ENCODE measurements at places on chromosomes 6 and 20.

GRCh38 chr6:37679539-37680476 is 17.9 kb downstream of the MDGA1 start:
- no peak for DNase-seq
- peak overlapping the region; percentile 24 for H3K4me3 ChIP-seq
- H3K27ac ChIP-seq = peak overlapping the region; percentile 61
- no peaks in the 10 kb centered on the region for H3K27me3 ChIP-seq
- peaks cover 3% of the 10 kb centered on the region for H3K4me1 ChIP-seq
- no peaks in the 10 kb centered on the region for H3K36me3 ChIP-seq

GRCh38 chr6:100105138-100105537 is 111.1 kb upstream of the MCHR2 start:
- H3K4me3 ChIP-seq = no peak overlapping the region
- no peaks in the 10 kb centered on the region for H3K36me3 ChIP-seq
- no peaks in the 10 kb centered on the region for H3K27me3 ChIP-seq
- H3K4me1 ChIP-seq = no peaks in the 10 kb centered on the region
- no peak overlapping the region for H3K27ac ChIP-seq

DNA sequence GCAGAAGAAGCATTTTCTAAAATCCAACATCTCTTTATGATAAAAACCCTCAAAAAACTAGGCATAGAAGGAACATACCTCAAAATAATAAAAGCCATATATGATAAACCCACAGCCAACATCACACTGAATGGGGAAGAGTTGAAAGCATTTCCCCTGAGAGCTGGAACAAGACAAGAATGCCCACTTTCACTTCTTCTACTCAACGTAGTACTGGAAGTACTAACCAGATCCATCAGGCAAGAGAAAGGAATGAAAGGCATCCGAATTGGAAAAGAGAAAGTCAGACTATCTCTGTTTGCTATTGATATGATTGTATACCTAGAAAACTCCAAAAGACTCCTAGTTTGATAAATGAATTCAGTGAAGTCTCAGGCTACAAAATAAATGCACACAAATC is 7.9 kb upstream of the CDK19 start:
- DNase-seq = no peak
- no peaks in the 10 kb centered on the region for H3K36me3 ChIP-seq
- no peak overlapping the region for H3K27ac ChIP-seq
- H3K4me1 ChIP-seq = peaks cover 11% of the 10 kb centered on the region
- no peaks in the 10 kb centered on the region for H3K27me3 ChIP-seq

GRCh38 chr6:170291271-170292110 is 613 bp upstream of the DLL1 start:
- no peak for DNase-seq
- H3K27me3 ChIP-seq = peaks cover 10% of the 10 kb centered on the region
- H3K27ac ChIP-seq = no peak overlapping the region
- H3K4me3 ChIP-seq = peak overlapping the region; percentile 88

- H3K36me3 ChIP-seq = peaks cover 4% of the 10 kb centered on the region
- DNase-seq = no peak
- no peak overlapping the region for H3K27ac ChIP-seq
- no peak overlapping the region for H3K4me3 ChIP-seq
- H3K4me1 ChIP-seq = peaks cover 16% of the 10 kb centered on the region
These were observed 1.9 kb downstream of the PRELID3B start for GRCh38 chr20:59040667-59041066.

DNA sequence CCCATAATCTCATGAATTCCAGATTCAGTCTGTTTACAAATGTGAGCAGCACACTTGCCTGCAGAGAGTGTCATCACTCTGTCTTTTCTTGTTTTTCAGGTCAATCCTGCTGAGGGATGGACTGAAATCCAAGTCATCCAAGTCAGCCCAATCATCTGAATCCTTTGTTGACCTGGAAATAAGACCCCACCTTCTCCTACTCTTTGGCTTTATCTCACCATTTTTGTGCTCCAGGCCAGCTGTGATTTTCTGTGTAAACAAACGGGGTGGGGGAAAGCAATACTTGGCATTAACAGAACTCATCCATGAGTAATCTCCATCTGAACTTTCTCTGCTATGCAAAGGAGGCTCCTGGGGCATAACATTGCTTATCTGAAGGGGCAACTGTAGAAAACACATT is 16.9 kb upstream of the GSTA4 start:
- H3K27ac ChIP-seq = no peak overlapping the region
- DNase-seq = no peak
- H3K27me3 ChIP-seq = no peaks in the 10 kb centered on the region
- H3K36me3 ChIP-seq = peaks cover 31% of the 10 kb centered on the region
- H3K4me1 ChIP-seq = peaks cover 11% of the 10 kb centered on the region

DNA sequence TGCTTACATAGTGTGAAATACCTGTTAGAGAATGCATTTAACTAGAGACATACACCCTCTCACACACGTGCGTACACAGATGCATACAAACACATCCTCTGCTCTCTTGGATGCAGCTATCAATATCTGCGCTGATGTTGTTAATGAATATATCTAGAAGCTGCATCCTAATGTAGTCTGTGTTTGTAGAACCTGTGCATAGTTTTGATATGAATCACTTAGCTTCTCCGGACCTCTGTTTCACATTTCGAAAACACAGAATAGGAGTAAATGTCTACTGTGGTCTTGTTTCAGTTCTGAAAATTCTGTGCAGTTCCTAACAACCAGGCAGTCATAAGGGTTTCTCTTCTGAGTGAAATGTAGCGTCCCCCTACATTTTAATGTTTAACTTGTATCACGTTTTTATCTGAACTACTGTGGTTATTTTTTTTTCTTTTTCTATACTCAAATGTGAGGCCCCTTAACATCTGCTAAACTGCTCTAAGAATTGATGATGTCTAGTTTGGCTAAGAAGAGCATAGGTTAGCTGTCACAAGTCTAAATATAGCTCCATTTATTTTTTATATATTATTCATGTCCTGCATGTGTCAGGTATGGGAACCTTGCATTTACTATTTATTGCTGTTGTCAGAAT is 254.5 kb downstream of the TMEM242 start:
- no peak overlapping the region for H3K4me3 ChIP-seq
- no peak for DNase-seq
- no peaks in the 10 kb centered on the region for H3K27me3 ChIP-seq
- no peaks in the 10 kb centered on the region for H3K36me3 ChIP-seq
- no peak overlapping the region for H3K27ac ChIP-seq

DNA sequence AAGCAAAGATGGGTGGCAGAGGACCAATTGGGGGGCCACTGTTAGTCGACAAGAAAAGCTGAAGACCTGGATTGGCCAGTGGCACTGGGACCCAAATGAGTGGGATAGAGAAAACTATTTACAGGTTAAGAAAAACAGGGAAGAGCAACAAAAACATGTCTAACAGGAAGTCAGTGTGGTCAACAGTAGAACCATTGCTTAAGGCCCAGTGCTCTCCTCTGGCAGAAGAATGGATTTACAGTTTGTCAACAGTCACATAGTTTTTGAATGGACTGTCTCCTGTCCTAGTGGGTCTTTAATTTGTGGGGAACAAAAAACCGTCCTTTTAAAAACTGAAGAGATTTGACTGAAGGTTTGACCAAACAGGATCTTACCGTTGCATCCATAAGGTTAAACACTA is 12.1 kb upstream of the WTAP start:
- H3K27ac ChIP-seq = no peak overlapping the region
- H3K36me3 ChIP-seq = no peaks in the 10 kb centered on the region
- H3K4me3 ChIP-seq = no peak overlapping the region
- H3K27me3 ChIP-seq = no peaks in the 10 kb centered on the region
- DNase-seq = no peak
- H3K4me1 ChIP-seq = peaks cover 38% of the 10 kb centered on the region

DNA sequence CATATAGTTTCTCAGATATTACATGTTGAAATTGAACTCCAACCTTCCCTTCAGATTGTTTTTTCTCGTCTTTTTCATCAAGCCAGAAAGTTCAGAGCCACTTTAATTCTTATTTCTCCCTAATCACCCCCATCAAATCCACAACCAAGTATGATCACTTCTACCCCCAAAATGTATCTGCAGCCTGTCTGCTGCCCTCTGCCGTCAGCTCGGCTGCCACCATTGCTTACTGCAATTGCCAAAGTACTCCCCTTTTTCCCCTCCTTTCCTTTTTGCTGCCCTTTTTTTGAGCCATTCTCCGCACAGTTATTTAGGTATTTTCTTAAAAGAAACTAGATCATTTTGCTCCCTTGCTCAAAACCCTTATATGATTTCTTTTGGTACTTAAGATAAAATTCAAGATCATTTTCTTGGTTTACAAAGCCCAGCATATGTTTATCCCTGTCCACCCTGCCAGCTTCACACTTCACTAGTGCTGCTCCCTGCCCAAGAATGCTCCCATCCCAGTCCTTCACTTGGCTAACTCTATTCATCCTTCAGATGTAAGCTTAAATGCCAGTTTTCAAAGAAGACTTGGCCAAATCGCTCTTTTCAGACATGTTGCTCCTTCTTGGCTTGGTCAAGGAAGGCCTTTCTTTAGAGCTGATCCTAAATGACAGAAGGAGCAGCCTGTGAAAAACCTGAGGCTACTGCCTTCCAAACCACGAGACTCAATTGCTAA is 63.7 kb downstream of the SH3BGRL2 start:
- H3K4me1 ChIP-seq = no peaks in the 10 kb centered on the region
- DNase-seq = no peak
- H3K27me3 ChIP-seq = no peaks in the 10 kb centered on the region
- no peaks in the 10 kb centered on the region for H3K36me3 ChIP-seq

- no peaks in the 10 kb centered on the region for H3K27me3 ChIP-seq
- no peak overlapping the region for H3K4me3 ChIP-seq
- no peak for DNase-seq
- H3K4me1 ChIP-seq = no peaks in the 10 kb centered on the region
- H3K27ac ChIP-seq = no peak overlapping the region
These were observed 37.7 kb downstream of the ZFP64 start for GRCh38 chr20:52153896-52154295.

DNA sequence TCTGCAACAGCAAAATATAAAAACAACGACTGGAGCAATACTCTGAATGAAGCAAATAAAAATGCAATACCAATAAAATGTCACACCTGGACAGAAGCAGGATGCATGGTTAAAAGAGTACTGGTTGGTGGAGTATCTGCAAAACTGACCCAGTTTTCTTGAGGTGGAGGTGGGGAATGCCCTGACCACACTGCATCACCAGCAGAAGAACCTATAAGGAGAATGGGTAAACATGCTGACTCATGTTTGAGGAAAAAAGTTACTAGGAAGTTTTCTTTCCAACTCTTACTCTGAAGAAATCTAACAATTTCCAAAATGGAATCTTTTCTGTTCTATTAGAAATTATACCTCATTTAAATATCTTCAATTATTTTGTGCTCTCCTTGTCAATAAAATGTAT is 43.6 kb downstream of the REPS1 start:
- no peaks in the 10 kb centered on the region for H3K36me3 ChIP-seq
- peaks cover 18% of the 10 kb centered on the region for H3K4me1 ChIP-seq
- no peak overlapping the region for H3K4me3 ChIP-seq
- no peak overlapping the region for H3K27ac ChIP-seq
- DNase-seq = no peak
- no peaks in the 10 kb centered on the region for H3K27me3 ChIP-seq

GRCh38 chr6:90493332-90493731 is 93.5 kb downstream of the MAP3K7 start:
- H3K36me3 ChIP-seq = no peaks in the 10 kb centered on the region
- no peaks in the 10 kb centered on the region for H3K4me1 ChIP-seq
- H3K27me3 ChIP-seq = no peaks in the 10 kb centered on the region
- no peak for DNase-seq
- H3K27ac ChIP-seq = no peak overlapping the region

- no peak for DNase-seq
- H3K4me3 ChIP-seq = no peak overlapping the region
- H3K36me3 ChIP-seq = no peaks in the 10 kb centered on the region
These were observed 569.2 kb upstream of the AGPAT4 start for GRCh38 chr6:161843066-161843465.

- H3K27ac ChIP-seq = peak overlapping the region; percentile 19
- no peak for DNase-seq
- no peak overlapping the region for H3K4me3 ChIP-seq
- no peaks in the 10 kb centered on the region for H3K36me3 ChIP-seq
- peaks cover 11% of the 10 kb centered on the region for H3K4me1 ChIP-seq
- H3K27me3 ChIP-seq = no peaks in the 10 kb centered on the region
These were observed 25.6 kb upstream of the SMOC2 start for GRCh38 chr6:168415098-168415992.

DNA sequence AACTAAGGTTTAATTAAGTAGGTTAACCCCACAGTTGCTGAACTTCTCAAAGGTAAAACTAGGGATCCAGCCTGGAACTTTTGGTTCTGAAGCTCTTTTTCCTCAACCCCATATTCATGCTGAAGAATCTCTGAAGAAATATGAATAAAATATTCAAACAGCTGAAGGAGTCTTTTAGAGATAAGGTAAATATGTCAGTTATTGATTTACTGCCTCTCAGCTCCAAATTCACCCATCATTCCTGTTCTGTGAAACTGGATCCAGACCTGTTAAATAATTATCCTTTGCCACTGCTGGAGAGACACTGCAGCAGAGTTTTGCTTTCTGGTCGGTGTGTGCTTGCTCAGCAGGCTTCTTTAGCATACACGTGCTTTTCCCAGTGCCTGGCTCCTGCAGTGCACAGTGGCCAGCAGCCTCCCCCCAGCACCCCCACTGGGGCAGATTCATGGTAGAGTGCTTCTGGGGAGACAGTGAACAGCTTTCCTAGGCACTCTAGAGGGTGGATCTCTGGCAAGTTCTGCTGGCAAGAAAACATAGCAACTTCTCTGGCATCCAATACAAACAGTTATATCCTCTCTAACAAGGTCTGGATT is 62.0 kb upstream of the BCLAF1 start:
- H3K27me3 ChIP-seq = no peaks in the 10 kb centered on the region
- no peak overlapping the region for H3K4me3 ChIP-seq
- H3K27ac ChIP-seq = no peak overlapping the region
- no peaks in the 10 kb centered on the region for H3K36me3 ChIP-seq
- H3K4me1 ChIP-seq = no peaks in the 10 kb centered on the region

GRCh38 chr6:22697306-22697705 is 127.9 kb downstream of the HDGFL1 start:
- H3K4me3 ChIP-seq = no peak overlapping the region
- no peak overlapping the region for H3K27ac ChIP-seq

DNA sequence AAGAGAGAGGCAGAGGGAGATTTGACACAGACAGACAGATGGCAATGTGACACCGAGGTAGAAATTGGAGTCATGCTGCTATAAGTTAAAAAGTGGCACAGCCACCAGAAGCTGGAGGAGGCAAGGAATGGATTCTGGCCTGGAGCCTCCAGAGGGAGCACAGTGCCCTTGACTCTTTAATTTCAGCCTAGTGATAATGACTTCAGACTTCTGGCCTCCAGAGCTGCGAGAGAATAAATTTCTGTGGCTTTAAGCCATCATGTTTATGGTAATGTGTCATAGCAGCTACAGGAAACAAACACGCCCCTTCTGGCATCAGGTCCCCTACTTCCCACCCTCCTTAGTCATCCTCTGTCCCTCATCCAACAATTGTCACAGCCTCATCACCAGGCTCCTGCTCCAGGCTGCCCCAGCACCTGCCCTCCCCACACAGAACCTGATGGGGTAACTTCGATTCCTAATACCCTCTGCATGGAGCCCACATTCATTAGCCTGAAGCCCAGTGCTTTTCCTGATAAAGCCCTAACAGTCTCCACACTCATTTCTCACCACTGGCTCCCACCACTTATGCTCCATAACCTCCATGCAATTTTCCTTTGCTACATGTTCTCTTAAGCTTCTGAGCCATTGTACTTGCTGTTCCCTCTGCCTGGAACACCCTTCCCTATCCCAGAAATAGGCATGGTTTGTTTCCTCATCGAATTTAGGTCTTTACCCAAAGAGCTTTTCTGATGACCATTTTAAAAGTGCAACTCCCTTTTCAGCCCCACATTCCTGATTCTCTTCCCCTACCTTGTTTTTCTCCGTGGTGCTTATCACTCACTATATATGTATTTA is 69.7 kb upstream of the TOX2 start:
- peak overlapping the region; percentile 36 for H3K27ac ChIP-seq
- H3K27me3 ChIP-seq = no peaks in the 10 kb centered on the region
- DNase-seq = no peak
- no peak overlapping the region for H3K4me3 ChIP-seq
- H3K4me1 ChIP-seq = peaks cover 24% of the 10 kb centered on the region

Measured in thoracic aorta (tissue), 2 donors.